Tibial nerve (tissue), 4 donors: ENCODE measurements at places on chromosomes 16 and 17. TPM values are rescaled to one million over a fixed set of nuclear protein-coding genes. Genes with fewer than 3 reads are reported as not detected.
A peak's percentile ranks its signal among the peaks of the same experiment; 100 is the strongest.

ATP2A1 gene
- total RNA-seq = 0.90 TPM

DNA sequence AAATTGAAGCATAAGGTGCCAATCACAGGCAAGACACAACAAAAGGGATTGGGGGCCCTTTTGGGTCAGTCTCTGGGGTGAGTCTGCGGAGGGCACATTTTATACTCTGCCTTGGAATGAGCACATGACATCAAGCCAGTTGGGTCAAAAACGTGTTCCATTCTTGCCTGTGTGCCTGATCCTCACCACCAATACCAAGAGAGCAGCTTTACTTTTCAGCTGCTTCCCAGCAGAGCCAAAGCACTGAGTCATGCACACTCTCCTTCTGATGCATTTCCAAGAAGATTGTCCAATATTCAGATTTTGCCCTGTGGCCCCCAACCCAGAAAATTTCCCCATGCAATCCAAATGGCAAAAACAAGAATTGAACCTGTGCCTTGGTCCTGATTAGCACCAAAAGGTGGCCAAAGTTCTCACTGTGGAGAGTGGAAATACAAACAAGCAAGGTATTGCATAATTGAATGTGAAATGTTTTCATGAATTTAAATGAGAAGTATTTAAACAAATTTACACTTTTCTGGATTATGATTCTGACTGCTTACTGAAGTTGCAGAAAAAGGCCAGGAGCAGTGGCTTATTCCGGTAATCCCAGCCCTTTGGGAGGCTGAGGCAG, 217.8 kb upstream of the SOX9 start:
- DNase-seq = no peak
- H3K36me3 ChIP-seq = no peaks in the 10 kb centered on the region
- H3K4me1 ChIP-seq = no peaks in the 10 kb centered on the region
- no peaks in the 10 kb centered on the region for H3K27me3 ChIP-seq
- no peak overlapping the region for H3K4me3 ChIP-seq
- H3K27ac ChIP-seq = no peak overlapping the region

GRCh38 chr16:30663038-30663437, 4.8 kb downstream of the FBRS start:
- no peaks in the 10 kb centered on the region for H3K27me3 ChIP-seq
- no peak for DNase-seq
- H3K36me3 ChIP-seq = peaks cover 73% of the 10 kb centered on the region
- no peak overlapping the region for H3K27ac ChIP-seq

DNA sequence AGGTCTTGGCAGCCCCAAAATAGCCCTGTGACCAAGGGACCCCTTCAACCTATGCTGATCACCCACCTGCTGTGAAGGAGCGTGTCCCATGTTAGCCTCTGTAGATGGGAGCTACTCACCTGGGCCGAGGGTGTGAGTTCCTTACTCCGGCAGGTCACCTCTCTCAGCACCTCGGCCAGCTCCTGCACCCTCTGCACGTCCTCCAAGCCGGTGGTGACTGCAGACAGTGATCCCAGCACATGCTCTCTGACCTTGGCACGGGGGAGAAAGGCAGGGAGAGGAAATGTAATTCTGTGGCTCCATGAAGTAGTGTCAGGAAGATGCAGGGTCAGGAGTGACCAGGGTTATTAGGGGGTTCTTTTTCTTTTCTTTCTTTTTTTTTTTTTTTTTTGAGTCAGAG, 67.7 kb upstream of the BCO1 start:
- H3K36me3 ChIP-seq = no peaks in the 10 kb centered on the region
- H3K4me1 ChIP-seq = no peaks in the 10 kb centered on the region
- no peak overlapping the region for H3K27ac ChIP-seq
- no peak overlapping the region for H3K4me3 ChIP-seq
- no peak for DNase-seq

- no peaks in the 10 kb centered on the region for H3K36me3 ChIP-seq
- H3K27me3 ChIP-seq = no peaks in the 10 kb centered on the region
- H3K4me1 ChIP-seq = peaks cover 7% of the 10 kb centered on the region
Observed at GRCh38 chr17:50028736-50029120, 27.2 kb upstream of the ITGA3 start.

GRCh38 chr17:74742153-74742515, 5.1 kb downstream of the RAB37 start:
- H3K4me3 ChIP-seq = no peak overlapping the region
- H3K27ac ChIP-seq = peak overlapping the region; percentile 25
- DNase-seq = no peak
- peaks cover 27% of the 10 kb centered on the region for H3K4me1 ChIP-seq
- peaks cover 55% of the 10 kb centered on the region for H3K27me3 ChIP-seq
